ENCODE measurements at places on chromosomes 3 and 15. TPM values are rescaled to one million over a fixed set of nuclear protein-coding genes. Genes with fewer than 3 reads are reported as not detected.

SV2B gene
- 0.08 TPM for total RNA-seq

TMC3 gene
- not detected for total RNA-seq

RHOV gene
- total RNA-seq: 0.50 TPM

CCDC54 gene
- total RNA-seq: not detected

TM2D3 gene
- 37.2 TPM for total RNA-seq

- H3K27ac ChIP-seq: no peak overlapping the region
- H3K4me3 ChIP-seq: no peak overlapping the region
- H3K27me3 ChIP-seq: peaks cover 24% of the 10 kb centered on the region
- DNase-seq: no peak
- no peaks in the 10 kb centered on the region for H3K36me3 ChIP-seq
These were observed 34.1 kb upstream of the HES1 start for GRCh38 chr3:194101592-194102432.

GRCh38 chr3:108234387-108234957 is 12.2 kb upstream of the IFT57 start:
- H3K27me3 ChIP-seq: no peaks in the 10 kb centered on the region
- DNase-seq: no peak
- H3K4me1 ChIP-seq: no peaks in the 10 kb centered on the region
- H3K4me3 ChIP-seq: no peak overlapping the region
- no peaks in the 10 kb centered on the region for H3K36me3 ChIP-seq

CYP11A1 gene
- 0.31 TPM for total RNA-seq

DNA sequence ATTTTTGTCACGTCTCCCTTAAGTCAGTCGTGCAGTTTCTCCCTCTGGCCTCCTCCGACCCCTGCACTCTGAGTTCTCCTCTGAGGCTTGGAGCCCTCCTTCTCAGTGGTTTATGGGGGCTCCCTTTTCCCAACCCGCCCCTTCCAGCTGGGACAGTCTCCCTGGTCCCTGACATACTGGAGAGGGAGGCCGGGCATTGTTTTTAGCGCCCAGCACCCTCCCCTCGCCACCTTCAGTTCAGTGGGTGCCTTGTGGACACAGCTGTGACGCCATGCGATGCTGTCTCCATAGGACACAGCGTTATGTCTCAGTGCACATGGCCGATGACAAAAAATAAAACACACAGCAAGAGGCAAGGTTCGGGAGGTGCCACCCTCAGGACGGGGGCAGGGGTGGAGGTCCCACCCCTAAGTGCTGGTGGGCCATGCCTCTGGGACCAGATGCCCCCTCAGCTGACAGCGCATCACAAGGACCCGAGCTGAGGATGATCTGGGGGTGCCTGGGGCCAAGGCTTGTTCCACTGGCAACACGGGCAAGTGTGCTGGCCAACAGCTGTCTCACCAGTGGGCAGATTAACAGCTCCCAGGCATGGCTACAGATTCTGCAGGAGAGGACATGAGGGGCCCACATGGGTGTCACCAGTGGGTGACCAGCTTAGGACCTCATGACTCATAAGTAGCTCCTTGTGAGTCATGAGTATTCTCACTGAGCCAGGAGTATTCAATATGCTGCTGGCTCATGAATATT is 81.6 kb downstream of the PLXNA1 start:
- H3K27me3 ChIP-seq: peaks cover 23% of the 10 kb centered on the region
- DNase-seq: no peak

ROBO2 gene
- not detected for total RNA-seq

GOLGA6A gene
- total RNA-seq: not detected

DNA sequence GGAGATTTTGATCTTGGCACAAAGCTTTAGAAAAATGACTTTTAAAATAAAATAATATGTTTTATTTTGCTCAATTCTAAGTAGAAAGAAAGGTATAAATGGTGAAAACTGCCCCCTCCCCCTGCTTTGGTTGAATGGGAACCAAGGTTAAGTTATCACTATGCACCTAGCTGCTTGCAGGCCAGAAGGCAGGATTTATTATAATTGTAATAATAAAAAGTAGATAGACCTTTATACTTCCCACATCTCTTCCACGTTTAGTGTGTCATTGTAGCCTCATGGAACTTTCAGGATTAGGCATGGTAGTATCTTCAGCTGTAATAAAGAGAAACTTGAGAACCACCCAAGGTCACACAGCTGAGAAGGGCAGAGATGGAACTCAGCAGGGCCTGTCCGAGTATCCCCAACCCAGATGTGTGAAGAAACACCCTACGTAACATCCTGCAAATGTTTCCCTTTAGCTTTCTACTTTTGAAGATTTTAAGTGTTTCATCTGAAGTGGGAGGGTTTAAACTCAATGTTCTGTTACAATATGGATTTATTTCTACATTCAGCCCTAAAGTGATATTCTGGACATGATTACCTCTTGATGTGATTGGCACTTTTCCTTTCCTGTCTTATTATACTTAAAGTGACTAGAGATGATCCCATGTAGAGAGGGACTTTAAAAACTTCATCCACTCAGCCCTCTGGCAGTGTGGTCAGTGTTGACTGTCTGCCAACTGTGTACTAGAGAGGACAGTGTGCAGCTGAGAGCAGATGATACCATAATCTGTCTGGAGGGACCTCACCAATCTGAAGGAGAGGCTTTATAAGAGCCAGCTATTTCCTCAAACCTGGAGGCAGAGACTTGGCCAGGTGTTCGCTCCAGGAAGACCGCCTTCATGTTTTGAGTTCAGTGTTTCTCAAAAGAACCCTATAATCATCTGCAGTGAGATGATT is 282.5 kb upstream of the TRIM42 start:
- DNase-seq: no peak
- H3K27me3 ChIP-seq: no peaks in the 10 kb centered on the region
- H3K36me3 ChIP-seq: no peaks in the 10 kb centered on the region
- H3K27ac ChIP-seq: no peak overlapping the region

- H3K4me3 ChIP-seq: no peak overlapping the region
- H3K27ac ChIP-seq: no peak overlapping the region
- no peaks in the 10 kb centered on the region for H3K36me3 ChIP-seq
These were observed 137.9 kb upstream of the LRIG1 start for GRCh38 chr3:66638717-66639116.
